ENCODE measurements at places on chromosomes 11 and 22.

DNA sequence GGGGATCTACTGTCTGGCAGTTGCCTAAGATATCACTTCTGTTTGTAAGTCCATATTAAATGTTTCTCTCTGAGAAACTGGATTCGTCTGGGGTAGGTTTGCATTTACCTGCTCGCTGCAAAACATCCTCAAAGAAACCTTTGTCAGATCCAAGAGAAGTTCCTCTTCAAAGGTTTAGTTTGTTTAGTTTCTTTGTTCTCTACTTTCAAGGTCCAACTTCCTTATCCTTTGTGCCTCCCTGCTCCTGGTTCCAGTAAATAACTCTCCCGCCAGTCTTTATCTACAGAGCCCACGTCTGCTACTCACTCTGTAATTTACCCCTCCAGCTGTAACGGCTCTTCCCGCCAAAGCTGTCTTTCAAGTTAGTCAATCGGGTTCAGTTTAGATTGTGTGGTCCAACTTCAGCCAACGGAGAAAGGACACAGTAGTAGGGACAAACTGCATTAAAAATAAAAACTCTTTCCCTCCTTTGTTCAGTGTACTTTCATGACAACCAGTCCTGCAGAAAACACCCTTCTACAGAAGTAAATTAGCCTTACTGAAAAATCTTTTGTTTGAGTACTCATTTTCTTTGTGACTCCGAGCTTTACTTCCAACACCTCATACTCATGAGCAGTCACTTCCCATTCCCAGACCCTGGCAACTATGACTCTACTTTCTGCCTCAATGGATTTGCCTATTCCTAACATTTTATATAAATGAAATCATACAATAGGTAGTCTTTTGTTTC is 41.0 kb downstream of the TMPRSS5 start:
- DNase-seq = no peak

GRCh38 chr11:27740362-27741013 is 40.2 kb upstream of the BDNF start:
- DNase-seq = no peak

- no peak for DNase-seq
Measured at GRCh38 chr11:111550258-111550657, 9.7 kb downstream of the LAYN start.

DNA sequence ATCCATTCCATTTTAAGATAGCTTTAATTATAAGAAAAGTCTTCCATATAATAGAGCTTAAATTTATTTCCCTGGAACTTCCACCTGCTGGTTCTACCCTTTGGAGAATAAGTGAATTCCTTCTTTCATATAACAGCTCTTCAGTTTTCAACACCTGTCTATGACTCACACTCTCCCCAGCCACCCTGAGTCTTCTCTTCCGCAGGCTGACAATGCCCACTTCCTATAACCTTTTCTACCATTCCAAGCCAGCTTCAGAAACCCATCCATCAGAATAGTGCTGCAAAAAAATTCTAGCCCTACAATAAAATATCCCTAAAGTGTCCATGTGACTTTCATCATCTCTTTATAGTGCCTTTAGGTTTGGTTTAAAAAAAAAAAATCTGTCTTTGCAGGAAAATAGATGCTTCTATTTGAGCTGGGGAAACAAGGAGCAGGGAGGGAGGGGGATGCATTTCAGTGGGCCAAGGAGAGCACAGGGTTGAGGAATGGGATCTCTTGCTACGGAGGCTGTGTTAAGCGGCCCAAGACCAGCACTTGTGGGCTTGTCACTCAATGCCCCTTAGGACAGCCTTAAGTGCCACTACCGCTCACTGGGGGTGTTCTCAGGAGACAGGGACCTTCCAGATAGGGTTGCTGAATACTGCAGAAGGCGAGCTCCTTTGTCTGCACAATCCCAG is 178.6 kb downstream of the DSCAML1 start:
- no peak for DNase-seq

DNA sequence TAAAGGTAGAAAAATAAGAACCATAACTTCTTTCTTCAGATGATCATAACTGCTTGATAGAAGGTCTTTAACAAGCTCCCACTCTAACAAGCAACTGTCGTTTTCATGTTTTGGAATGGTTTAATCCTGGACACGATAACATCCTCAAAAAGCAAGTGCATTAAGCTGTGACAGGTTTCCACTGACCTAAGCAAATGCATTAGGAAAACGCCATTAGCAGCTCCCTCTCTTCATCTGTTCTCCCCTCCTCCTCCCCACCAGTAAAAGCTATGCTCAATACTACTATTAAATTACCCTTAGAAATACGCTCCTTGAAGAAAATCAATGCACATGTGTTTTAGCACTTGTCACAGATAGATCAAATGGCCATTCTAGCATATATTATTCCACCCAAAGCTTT is 729.4 kb downstream of the OPCML start:
- DNase-seq = no peak

- peak; percentile 65 for DNase-seq
Measured at GRCh38 chr11:27209562-27210005, 153.4 kb downstream of the CCDC34 start.

GRCh38 chr11:31818425-31818755 is 7.3 kb upstream of the PAX6 start:
- no peak for DNase-seq

GRCh38 chr11:124762105-124762623 is at the start of gene ESAM:
Gene ESAM (minus strand): TSS chr11:124762290. CDS start chr11:124762154, 136 bp downstream.
- DNase-seq = no peak

GRCh38 chr11:76824083-76824939 is 36.4 kb upstream of the ACER3 start:
- DNase-seq = peak; percentile 52

GRCh38 chr11:134330611-134331353 is 1.0 kb upstream of the GLB1L2 start:
- no peak for DNase-seq

- no peak for DNase-seq
Measured at GRCh38 chr22:22879675-22880155, 7.9 kb upstream of the IGLL5 start.

GRCh38 chr11:92449222-92449621 is 224.6 kb downstream of the FAT3 start:
- DNase-seq = no peak

- no peak for DNase-seq
Measured at GRCh38 chr22:23831261-23831660, 7.5 kb downstream of the DERL3 start.

- no peak for DNase-seq
Measured at GRCh38 chr22:24992946-24993345, 40.4 kb downstream of the KIAA1671 start.

DNA sequence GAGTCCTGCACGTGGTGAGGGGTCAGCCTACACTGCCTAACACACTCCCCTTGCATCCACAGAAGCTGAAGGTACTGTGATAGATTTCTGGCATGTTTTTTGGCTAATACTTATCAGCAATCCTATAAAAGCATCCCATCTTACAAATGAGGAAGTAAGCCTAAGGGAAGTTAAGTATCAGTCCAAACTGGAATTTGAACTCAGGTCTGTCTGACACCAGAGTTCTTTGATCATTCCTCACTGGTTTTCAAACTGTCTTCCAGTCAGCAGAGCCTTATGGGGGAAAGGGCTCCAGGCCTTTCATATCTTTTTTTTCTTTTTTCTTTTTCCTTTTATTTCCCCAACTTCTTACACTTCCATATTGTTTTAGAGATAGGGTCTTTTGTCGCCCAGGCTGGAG is 105.6 kb downstream of the RBFOX2 start:
- no peak for DNase-seq

- DNase-seq = no peak
Measured at GRCh38 chr22:17665854-17666253, 27.3 kb downstream of the BCL2L13 start.

- no peak for DNase-seq
Measured at GRCh38 chr22:25774575-25775026, 32.6 kb downstream of the MYO18B start.

- DNase-seq = no peak
Measured at GRCh38 chr11:134386945-134387344, 25.1 kb downstream of the B3GAT1 start.

DNA sequence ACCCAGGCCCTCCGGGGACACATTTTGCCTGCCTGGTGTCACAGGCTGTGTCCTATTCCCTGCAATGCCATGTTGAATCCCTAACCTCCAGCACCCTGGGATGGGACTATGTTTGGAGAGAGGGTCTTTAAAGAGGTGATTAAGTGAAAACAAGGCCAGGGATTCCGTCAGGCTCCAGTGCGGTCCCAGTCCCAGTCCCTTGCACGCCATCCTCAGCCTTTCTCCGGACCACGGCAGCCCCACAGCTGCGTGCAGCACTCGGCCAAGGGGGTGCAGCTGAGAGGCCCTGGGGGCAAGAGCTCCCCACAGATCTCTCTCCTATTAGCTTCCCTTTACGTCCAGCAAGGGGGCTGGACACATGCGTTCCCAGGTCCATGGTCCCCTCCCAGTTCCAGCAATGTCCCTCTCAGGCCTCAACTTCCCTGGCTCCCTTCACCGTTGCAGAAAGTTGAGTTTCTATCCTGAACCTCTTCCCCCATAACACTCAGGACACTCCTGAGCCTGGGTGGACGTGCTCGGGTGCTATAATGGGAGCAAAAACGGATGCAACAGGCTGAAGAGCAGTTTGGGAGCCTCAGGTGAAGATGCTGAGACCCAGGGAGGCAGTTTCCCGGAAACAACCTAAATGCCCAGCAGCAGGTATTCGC is 1422.7 kb downstream of the BRD1 start:
- no peak for DNase-seq

- no peak for DNase-seq
Measured at GRCh38 chr11:34928268-34928959, 12.0 kb downstream of the PDHX start.

- DNase-seq = no peak
Measured at GRCh38 chr11:14350215-14350614, 8.8 kb downstream of the RRAS2 start.

DNA sequence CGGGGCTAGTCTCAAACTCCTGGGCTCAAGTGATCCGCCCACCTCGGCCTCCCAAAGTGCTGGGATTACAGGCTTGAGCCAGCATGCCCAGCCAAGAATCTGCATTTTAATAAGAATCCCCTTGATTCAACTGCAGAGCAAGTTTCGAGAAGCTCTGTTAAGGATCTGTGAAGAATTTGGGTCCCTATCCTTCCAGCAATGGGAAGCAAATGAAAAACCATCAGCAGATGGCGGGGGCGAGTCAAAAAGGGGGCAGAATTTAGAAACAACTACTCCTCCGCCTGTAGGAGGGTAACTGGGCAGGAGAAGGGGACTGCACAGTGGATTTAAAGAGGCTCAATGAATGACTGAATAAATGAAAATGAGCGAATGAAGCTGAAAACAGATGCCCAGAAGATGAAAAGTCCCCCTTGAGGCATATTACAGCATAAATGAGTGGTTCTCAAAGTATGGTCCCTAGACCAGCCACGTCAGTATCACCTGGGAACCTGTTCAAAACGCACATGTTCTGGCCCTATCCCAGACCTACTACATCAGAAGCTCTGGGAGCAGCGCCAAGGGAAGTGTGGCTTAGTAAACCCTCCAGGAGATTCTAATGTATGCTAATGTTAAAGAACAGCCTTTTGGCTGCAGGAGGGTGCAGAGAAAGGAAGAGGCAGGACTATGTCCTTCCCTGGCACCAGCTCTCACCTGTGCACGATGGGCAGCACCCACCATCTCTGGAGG is 15.0 kb downstream of the VWCE start:
- DNase-seq = no peak

GRCh38 chr22:43955883-43956782 is 891 bp downstream of the SAMM50 start:
- DNase-seq = no peak

DNA sequence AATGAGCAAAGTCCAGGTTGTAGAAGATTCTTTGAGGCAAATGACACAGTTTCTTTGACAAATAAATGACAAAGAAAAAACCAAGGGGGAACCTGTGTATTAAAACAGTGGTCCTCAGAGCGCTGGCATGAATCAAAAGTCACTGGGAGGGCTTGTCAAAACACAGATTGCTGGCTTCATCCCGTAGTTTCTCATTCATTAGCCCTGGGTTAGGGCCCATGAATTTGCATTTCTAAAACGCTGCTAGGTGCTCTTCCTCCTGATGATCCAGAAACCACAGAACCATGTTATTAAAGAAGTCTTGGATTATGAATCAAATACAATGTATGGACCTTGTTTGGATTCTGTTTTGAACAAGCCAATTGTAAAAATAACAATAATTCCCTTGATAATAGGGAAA is 92.7 kb downstream of the YAP1 start:
- no peak for DNase-seq

DNA sequence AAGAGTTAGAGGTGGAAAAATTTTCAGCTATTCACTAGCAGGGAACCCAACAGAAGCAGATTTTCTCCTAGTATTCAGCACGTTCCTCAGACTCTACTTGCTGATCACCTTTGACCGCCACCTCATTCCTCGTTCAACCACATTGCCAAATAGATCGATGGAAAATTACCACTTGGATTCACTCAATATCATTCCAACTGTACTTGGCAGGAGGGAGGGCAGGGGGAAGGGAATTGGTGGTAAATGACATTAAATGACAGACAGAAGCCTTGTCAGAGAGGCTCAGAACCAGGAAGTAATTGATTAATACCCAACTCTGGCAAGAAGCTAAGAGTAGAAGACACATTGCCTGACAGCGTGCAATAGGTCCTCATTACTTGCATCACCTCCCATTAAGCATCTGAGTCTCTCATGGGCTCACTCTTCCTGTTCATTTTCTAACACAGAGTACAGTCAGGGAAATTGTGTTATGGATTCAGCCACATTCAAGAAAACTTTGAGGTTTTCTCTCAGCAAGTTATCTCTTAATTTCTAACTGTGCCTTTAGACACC is 240.5 kb upstream of the FAT3 start:
- no peak for DNase-seq

- no peak for DNase-seq
Measured at GRCh38 chr11:68423481-68423880, 37.1 kb upstream of the PPP6R3 start.

GRCh38 chr22:24938741-24939341 is 7.7 kb downstream of the LHFPL7 start:
- no peak for DNase-seq

DNA sequence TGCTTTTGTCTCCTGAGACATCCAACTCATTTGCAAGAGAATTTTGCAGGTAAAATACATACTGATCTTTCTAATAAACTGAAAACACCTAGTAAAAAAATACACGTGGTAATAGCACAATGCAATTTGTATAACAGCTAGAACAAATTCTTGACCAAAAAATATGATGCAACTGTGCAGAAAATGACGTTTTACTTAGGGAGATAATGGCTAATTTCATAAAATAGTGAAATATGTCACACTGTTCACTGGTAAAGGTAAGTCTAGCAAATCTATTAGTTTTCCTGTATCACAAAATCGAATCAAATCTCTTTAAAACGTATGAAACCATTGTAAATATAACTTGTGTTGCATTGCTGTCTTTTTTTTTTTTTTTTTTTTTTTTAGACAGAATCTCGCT is 130.0 kb downstream of the VPREB1 start:
- no peak for DNase-seq

DNA sequence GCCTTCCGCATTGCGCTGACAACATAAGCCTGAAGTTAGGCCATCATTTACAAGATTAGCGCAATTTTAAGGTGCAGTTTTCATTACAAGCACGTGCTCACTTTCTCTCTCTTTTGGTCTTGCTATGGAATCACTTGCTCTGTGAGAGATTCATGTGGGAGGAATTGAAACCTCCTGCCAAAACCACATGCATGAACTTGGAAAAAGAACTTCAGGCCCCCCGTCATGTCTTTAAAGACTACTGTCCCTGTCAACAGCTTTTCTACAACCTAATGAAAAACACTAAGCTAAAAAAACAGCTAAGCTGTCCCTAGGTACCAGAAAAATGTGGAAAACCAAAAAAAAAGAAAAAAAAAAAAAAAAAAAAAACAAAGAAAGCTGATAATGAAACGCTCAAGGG is 1707.6 kb upstream of the RAG2 start:
- no peak for DNase-seq

Data from glomerular endothelial cell (primary cell).